ENCODE measurements at places on chromosomes 6 and 20.
A peak's percentile ranks its signal among the peaks of the same experiment; 100 is the strongest.

- DNase-seq = no peak
These were observed 638 bp downstream of the BLCAP start for GRCh38 chr20:37526839-37527637.

GRCh38 chr6:56572788-56573471 lies 69.8 kb downstream of the DST start:
- no peak for DNase-seq

DNA sequence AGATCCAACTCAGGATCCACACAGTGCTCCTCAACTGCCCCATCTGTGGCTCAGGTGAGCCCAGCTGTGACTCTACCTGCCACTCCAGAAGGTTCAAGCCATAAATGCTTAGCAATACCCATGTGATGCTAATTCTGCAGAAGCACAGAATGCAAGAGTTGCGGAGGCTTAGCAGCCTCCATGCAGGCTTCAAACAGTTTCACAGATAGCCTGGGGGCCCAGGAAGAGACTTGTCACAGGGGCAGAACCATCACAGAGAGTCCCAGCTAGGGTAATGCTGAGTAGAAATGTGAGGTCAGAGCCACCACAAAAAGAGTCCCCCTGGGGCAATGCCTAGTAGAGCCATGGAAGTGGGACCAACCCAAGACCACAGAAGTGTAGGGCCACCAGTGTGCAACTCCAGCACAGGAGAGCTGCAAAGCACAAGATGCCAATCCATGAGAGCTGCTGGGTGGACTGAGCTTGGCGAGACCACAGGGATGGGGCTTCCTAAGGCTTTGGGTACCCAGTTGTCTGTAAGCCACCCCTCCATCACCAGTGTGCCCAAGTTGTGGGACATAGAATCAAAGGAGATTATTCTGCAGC lies 283.9 kb downstream of the UBE3D start:
- DNase-seq = no peak

DNA sequence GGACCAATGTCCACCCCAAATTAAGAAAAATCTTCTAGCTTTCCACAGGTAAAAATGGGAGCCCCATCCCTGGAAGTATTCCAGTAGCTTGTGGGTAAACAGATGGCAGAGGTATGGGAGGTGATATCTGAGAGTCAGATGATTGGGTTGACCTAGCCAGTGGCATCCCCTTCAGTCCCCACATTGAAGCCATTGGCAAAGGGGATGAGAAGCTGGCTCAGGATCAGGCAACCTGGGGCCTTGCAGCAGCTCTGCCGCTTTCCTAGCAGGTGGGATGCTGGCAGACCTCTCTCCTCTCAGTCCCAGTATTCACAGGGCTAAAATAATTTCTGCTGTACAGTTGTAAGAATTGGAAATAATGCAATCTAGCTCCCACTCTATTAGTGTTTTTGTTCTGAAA lies 108.9 kb upstream of the KCNG1 start:
- DNase-seq = no peak

GRCh38 chr6:45132059-45132458 lies 196.1 kb upstream of the RUNX2 start:
- no peak for DNase-seq

- DNase-seq = no peak
These were observed 15.9 kb upstream of the ZBTB24 start for GRCh38 chr6:109498936-109499335.

DNA sequence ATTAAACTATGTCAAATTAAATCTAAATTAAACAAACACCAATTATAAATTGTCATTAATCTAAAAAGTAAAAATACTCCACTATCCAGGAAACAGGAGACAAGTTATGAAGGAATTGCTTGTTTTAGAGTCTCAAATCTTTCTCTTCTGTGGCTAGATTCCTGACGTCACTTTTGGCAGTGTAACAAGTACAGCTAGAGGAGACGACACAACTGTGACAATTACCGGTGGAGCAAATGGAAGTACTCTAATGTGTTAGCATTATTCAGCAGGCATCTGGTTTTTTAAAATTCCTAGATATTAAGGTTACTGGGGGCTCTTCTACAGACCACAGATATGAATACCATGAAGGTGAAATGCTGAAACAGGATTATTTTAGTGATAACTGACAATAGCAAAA lies 1042.7 kb downstream of the EPHA7 start:
- DNase-seq = no peak

DNA sequence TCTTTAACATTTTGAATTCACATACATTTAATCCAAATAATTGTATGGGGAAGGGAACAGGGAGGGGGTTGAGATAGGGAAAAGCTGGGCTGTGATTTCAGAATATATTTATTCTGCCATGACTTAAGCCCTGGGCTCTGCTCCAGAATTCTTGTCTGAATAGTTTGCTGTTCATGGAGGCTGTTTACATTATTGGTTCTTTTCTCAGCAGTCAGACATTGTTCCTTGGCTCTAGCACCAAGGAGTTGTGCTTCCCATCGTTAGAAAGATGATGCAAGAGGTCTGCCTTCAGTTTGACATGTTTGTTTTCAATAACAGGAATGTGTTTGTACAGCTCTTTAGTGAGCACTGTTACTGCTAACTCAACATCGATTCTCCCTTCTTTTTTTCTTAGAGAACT lies 198.8 kb upstream of the CDYL start:
- peak; percentile 26 for DNase-seq

- no peak for DNase-seq
These were observed 30.4 kb upstream of the TRERF1 start for GRCh38 chr6:42482174-42482573.

GRCh38 chr20:35739294-35740163 lies 2.5 kb downstream of the RBM39 start:
- DNase-seq = no peak

- DNase-seq = peak; percentile 80
These were observed 74.6 kb upstream of the CD93 start for GRCh38 chr20:23160536-23161243.

GRCh38 chr20:59743767-59744485 lies 139.6 kb downstream of the PHACTR3 start:
- no peak for DNase-seq

DNA sequence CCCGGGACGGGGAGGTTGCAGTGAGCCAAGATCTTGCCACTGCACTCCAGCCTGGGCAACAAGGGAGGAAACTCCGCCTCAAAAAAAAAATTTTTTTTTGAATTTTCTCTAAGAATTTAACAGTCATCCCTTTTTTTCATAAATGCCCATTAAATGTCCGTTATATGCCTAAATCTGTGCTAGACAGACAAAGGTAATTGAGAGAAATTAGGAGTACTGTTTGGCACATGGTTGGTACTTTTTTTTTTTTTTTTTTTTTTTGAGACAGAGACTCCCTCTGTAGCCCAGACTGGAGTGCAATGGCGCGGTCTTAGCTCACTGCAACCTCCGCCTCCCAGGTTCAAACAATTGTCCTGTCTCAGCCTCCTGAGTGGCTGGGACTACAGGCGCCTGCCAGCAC lies 1.7 kb downstream of the PCMT1 start:
- DNase-seq = no peak

All from lower leg skin (tissue), 4 donors.